ENCODE measurements at places on chromosomes 4 and X. TPM values are rescaled to one million over a fixed set of nuclear protein-coding genes. Genes with fewer than 3 reads are reported as not detected.

- no peak for DNase-seq
Observed at GRCh38 chr4:113759696-113760093, 1.8 kb downstream of the CAMK2D start.

- DNase-seq, result no peak
Observed at GRCh38 chr4:52959541-52959940, 97.4 kb downstream of the RASL11B start.

DNA sequence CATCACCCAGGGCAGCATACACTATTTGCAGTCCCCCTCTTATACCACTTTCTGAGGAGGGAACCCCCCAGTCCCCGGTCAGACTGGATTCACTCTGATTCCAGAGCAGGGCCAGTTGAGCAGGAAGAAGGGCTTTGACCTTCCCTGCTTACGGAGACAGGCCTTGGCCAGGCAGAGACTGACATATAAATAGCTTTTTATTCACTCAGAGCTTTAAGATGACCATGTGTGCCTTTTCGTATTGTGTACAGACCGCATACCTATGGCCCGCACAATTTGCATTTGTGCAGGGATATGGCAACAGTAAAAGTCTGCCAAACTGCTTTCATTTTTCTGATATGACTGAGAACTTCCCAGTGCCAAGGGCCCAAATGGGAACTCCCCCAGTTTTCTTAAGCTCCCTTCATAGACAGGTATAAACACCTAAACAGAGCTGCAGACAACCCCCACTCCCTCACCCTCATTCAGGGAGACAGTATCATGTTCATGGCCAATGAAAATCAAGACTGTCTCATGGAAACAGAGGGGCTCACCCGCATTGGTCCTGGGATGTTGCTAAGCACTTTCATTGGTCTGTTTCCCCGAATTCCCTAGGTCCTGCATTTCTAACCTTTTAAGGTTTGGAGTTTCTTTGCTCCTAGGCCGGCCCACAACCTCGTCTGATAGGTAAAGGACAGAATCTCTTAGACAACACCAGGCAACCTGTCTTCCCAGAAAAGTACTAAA, 86.0 kb downstream of the RTL5 start:
- DNase-seq, result no peak

SLC35A2 gene
- total RNA-seq, result 13.5 TPM

GRCh38 chr4:182082910-182083309, 160.3 kb upstream of the TENM3 start:
- no peak for DNase-seq

MAP3K15 gene
- 0.13 TPM for total RNA-seq

DNA sequence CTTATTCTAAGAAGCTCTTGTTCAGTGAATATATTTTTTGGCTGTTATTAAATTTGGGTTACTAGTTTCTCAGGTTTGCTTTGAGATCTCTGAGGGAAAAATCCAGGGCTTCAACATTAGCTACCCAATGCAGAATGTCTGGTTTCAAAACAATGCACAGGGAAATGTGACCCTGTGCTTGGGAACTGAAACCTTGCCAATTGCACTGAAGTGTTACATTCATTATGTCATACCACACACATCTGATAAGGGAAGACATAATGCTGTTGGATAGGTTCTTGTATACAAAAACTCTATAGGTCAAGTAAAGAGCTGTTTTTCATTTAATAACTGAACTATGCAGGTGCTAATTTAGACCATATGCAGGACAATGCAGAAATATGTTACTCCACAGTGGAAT, 345.3 kb upstream of the BMP3 start:
- DNase-seq, result no peak

EXOC1L gene
- not detected for total RNA-seq

- no peak for DNase-seq
Observed at GRCh38 chr4:139962130-139962684, 191.8 kb downstream of the MAML3 start.

- DNase-seq, result no peak
Observed at GRCh38 chr4:113692809-113693411, 68.6 kb downstream of the CAMK2D start.

- no peak for DNase-seq
Observed at GRCh38 chrX:48497871-48498270, 10.9 kb upstream of the PORCN start.

- DNase-seq, result no peak
Observed at GRCh38 chr4:147901916-147902315, 170.0 kb downstream of the ARHGAP10 start.

UGT2B17 gene
- not detected for total RNA-seq

ALB gene
- not detected for total RNA-seq

TRIM60 gene
- not detected for total RNA-seq
